ENCODE measurements at places on chromosomes 7 and 10.
A peak's percentile ranks its signal among the peaks of the same experiment; 100 is the strongest.

GRCh38 chr10:103871006-103871405 lies 15.6 kb upstream of the SH3PXD2A start:
- DNase-seq: no peak

DNA sequence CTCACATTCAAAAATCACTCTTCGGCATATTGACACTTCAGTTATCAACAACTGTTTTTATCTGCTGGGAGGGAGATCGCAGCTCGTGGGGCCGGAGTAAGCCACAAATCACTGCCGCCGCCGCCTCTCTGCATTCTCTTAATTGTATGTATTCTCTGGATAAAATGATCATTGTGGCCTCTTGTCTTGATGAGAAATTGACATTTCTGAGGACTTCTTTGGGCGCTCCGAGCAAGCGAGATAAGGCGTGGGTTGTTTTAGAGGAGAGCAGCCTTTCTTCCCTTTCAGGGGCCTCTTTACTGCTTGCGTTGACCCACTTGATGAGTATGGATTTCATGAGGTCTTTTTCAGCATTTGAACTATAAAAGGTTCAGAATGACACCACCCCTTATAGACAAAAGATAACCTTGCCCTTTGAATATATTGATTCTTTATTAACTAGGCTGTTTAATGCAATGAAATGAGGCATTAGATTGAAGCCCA lies 130.6 kb downstream of the EBF3 start:
- no peak for DNase-seq

DNA sequence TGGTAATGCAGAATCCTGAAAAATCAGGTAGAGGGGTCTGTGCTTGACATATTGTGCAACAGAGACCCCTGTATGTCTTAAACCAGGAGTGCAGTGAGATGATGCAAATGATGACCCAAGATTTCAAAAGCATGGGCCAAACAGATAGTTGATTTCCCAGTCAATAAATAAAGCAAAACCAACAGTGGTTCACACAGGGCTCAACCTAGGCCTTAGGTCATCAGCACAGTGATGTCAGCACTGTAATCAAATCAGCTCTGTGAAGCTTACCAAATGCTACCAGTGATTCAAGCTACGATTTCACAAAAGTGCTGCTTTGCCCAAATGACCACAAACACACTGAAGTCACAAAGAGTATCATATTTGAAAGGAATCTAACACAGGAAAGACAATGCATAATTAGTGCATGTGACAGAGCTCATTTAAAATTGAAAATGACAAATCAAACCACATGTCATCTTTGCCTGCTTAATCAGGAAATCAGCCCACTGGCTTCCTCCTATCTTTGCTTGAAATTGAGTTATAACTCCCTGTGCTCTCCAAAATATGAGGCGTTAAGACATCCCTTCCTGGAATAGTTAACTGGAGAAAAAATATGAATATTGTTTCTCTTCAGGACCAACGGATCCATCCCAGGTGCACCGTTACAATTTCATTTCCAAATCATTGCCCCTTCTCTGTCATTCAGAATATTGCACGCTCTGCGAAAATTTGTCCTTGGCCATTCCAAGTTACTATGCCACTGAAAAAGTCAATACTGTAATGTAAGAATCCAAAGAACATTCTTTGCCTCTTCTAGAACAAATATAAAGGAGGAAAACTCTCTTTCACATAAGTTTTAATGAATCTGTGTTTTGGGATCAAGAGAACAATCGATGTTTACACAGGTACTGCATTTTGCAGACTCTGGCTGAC lies 41.9 kb upstream of the ASL start:
- peak; percentile 18 for DNase-seq

- DNase-seq: no peak
Measured at GRCh38 chr7:39958038-39958437, 8.0 kb downstream of the CDK13 start.

DNA sequence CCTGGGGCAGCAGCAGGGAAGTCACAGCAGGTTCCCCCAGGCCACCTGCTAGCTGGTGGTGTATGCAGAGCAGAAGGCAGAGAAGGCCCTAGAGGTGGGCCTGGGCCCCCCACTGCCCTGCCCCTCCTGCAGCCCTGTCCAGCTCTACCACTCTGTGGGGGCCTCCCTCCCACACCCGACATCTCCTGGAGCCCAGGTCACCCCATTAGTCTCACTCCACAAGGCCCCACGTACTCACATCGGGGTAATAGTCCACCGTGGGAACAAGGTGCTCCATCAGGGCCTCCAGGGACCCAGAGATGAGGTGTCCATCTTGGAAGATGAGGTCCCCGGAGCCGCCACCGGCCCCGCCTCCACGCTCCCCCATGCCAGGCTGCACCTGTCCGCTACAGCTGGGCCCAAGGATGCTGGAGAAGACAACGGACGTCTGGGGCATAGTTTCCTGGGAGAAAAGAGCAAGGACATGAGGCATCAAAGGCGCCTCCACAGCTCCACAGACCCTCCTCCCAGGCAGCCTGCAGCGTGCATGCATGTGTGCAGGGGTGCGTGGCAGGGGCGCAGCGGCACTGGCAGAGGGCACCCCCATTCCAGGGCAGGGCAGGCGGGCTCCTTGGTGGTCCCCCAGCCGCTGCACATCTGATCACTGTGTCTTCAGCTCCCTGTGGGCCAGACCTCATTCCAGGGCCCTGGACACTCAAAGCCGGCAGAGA lies 61.0 kb downstream of the RASGEF1A start:
- DNase-seq: no peak

GRCh38 chr7:159120540-159120919 lies 24.1 kb downstream of the VIPR2 start:
- no peak for DNase-seq

- DNase-seq: no peak
Measured at GRCh38 chr7:30649717-30650420, 32.4 kb downstream of the CRHR2 start.

DNA sequence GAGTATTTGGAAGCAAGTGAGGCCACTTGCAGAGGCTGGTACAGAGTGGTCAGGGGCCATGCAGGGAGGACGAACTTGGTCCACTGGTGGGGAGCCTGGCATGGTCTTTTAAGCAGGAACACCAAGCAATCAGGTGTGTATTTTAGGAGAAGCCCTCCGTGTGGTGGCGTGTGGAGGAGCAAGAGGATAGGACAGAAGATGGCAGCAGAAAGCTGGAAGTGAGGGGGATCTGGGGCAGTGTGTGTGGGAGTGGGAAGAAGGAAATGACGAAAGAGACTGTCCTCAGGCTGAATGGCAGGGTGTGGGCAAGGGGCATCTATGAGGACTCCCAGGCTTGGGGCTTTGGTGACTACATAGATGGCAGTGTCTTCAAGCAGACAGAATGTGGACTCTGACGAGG lies 51.2 kb downstream of the TEX36 start:
- no peak for DNase-seq

Data from NK-92 treated with Interleukin-12 subunit alpha and Interleukin-12 subunit beta, amount 100 ng/mL, for 24 hours (cell line).